ENCODE measurements at places on chromosomes 13 and 19.

DNA sequence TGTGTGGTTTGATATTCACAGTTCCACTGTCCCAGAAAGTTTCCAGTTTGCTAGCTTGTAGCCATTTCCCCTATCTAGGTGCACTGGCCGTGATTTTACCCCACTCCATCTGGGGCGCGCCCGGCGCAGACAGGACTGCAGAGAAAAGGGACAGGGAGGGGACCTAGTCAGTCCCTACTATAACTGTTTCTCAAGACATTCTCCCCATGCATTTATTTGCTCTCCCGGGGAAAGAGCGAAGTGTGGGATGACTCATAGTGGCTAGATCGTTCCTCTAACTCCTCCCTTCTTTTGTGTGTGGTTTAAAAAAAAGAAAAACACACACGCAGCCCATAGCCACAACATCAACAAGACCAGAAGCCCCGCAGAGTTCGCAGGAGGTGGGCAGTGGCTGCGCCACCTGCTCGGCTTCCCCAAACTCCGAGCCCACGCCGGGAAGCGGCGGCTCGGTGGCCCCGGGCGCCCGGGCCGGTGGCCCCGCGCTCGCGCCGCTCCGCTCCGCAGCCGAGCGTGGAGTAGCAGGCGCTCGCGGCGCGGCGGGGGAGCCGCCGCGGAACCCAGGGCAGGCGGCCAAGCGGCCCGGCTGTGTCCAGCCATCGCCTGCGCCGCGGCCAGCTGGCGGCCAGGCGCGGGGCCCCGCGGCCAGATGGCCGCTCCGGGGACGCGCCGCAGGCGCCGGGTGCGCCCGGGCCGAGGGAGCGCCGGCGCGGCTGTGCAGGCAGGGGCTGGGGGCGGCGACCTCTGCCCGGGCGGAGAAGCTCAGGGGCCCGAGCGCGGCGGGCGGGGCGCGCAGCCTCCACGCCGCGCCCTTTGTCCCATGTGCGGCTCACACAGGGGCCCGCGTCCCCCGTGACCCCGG lies 653 bp downstream of the TMTC4 start:
- peak; percentile 51 for DNase-seq

GRCh38 chr19:48994035-48994386 lies 324 bp downstream of the RUVBL2 start:
- no peak for DNase-seq

- DNase-seq, result no peak
These were observed 1.1 kb upstream of the PRKCG start for GRCh38 chr19:53880711-53881481.

DNA sequence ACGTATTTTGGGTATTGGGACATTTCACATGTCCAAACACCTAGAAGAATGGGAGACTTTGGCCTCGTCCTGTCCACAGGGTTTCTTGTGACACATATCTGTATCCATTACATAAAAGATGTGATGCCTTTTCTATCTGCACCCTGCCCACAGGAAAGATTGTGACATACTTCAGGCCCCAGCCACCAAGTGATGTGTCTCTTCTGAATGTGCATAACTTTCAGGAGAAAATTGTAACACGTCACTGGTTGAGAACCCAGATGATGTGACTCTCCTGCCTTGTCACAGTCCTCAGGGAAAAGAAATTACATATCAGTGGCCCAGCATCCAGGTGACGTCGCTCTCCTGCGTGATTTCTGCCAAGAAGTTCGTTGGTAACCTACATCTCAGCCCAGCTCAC lies 21.0 kb upstream of the ZNF681 start:
- DNase-seq, result no peak

- no peak for DNase-seq
These were observed 813.2 kb upstream of the GPC6 start for GRCh38 chr13:92413452-92413851.

DNA sequence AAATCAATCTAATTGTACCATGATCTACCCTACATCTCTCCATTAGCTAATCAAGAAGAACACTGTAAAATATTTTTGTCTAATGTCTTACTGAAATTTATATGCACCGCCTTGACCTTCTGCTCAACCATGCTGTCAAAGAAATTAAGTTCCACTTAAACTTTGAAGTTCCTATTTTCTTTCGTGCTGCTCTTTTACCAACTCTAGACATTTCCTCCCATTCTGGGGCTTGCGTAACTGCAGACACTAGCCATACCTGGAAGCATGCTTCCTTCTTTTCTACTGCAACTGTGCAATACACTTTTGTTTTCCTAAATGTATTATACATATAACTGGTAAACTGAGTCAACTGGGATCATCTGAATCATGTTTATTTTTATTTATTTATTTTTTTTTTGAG lies 8.5 kb upstream of the UBE2L5 start:
- DNase-seq, result no peak

GRCh38 chr19:1074544-1075283 lies 7.7 kb downstream of the ARHGAP45 start:
- peak; percentile 95 for DNase-seq

- DNase-seq, result no peak
These were observed 1063.8 kb downstream of the EFNB2 start for GRCh38 chr13:105471673-105472072.

GRCh38 chr13:30829145-30829832 lies 76.8 kb upstream of the MEDAG start:
- DNase-seq, result no peak

DNA sequence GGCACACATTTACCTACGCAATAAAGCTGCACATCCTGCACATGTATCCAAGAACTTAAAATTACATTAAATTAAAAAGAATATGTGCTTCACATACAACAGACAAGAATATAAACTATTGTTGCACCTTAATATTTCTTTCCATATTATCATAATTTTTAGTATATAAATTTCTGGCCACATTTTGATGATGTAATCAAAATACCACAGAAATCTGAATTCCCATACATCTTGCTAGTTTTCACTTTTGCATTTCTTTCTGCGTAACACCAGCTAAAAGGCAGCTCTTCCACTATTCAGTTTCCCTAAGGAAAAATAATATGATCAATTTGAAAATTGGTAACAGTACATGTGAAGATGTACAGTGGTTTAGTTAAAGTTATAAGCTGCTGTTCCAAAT lies 42.6 kb downstream of the FGF14 start:
- no peak for DNase-seq

DNA sequence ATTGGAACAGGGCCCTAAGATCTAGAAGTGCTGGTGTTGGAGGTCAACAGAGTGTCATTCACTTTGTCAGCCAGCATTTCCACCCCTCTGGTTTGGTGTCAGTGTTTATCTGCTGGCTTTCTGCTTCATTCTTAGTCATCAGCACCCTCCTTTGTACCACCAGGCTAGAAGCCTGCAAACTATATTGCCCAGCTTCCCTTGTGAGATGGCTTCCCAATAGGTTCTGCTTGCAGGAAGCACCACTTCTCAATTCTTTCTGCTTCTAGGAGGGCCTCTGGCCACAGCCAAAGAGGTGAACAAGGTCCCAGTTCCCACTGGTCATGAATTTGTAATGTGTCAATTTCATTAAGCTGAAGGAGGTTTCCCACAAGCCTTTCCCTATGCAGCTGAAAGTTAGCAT lies 36.4 kb upstream of the CALM3 start:
- DNase-seq, result no peak

DNA sequence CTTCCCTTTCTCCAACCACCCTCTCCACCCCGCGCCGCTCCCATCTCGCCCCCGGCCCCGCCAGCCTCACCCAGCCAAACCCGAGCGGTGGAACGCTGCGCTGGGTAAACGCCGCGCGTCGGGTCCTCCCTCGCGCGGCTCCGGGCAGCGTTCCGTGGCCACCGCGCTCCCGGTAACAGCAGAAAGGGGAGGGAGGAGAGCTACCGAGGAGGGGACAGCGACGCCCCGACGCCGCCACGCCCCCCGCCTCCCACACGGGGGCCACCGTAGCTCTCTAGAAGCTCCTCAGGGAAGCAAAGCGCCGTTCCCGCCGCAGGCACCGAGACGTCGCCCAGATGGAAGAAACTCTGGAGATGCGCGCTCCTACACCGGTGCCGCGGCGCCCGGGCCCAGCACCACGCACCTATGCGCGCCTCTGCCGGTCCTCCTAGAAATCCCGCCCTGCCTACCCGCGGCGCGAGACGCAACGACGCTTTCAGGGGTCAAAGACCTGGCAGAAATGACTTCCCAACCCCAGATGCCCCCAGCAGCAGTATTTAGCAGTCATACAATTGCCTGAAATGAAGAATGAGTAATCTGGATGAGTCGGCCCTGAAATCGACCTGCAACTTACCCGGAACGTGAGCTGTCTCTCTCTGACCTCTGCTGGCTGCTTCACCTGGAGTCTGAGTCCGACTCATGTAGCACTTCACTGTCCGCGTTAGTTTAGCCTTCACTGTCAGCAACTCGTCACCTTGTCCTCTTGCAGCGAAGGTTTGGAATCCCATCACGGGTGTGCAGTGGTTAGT lies at the start of gene RUBCNL:
Gene RUBCNL (minus strand): TSS at position 189 of the 788 bp plus-strand sequence. CDS start 14,777 bp downstream, outside the sequence.
- peak; percentile 64 for DNase-seq

- no peak for DNase-seq
These were observed at the start of gene GAPDHS for GRCh38 chr19:35533201-35533821. GAPDHS (plus strand) TSS chr19:35533456; CDS start chr19:35533528, 72 bp downstream.

- no peak for DNase-seq
These were observed 22.0 kb upstream of the UPF3A start for GRCh38 chr13:114259374-114259773.

DNA sequence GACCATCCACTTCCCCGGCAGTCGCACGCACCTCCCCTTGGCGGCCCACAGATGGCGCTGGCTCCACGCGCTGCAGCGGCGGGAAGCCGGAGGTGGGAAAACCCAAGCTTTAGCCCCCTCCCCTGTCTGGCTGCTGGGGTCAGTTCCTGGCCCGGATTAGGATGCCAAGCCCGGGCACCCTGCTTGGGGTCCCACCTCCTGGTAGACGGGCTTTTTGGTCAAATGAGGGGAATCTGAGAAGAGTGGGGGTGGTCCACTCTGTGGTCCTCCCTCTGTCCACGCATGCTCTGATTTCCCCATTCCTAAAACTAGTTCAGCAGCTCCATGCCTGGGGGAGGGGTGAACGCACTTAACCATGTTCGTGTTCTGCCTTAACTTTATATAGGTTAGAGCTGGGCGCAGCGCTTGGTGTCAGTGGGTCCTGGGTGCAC lies 8.1 kb upstream of the ADGRE2 start:
- DNase-seq, result peak; percentile 1

DNA sequence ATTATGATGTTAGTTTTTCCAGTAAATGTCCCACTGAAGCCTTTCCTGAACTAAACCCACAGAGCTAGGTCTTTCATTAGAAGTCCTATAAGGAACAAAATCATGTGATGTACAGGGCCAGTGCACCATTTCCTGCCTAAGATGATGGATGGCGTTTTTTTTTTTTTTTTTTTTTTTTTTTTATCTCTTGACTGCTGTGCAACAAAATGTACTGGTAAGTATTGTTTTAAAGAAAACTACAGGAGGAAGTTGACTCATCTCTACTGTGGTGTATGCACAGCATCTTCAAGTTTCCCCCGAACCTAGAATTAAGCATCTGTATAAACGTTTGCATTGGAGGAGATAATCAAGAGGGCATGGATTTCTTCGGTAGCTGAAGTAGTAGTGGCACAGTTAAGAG lies 197.5 kb downstream of the NBEA start:
- DNase-seq, result no peak

DNA sequence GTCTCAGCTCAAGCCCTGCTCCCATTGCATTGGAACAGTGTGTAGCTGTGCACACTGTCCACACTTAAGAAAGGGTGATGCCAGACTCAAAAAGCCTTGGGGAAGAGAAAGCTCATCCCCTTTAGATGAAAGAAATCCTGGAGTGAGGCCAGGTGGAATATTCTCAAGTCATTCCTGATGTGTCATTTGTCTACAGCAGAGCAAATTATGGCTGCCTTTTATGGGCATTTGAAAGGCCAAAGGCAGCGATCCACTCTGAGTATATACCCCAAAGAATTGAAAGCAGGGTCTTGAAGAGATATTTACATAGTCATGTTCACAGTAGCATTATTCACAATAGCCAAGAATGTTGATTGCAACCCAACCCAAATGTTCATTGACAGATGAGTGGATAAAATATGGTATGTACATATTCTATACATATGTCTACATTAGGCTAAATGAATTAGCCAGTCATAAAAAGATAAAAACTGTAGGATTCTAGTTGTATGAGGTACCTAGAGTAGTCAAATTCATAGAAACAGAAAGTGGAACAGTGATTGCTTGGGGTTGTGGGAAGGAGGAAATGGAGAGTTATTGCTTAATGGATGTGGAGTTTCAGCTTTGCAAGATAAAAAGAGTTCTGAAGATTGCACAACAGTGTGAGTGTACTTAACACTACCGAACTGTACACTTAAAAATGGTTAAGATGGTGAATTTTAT lies 214.9 kb downstream of the KCNRG start:
- peak; percentile 40 for DNase-seq
